ENCODE measurements at places on chromosomes 5 and 9. TPM values are rescaled to one million over a fixed set of nuclear protein-coding genes. Genes with fewer than 3 reads are reported as not detected.

Gene SHOC1
- not detected for total RNA-seq

Gene FABP6
- 0.31 TPM for total RNA-seq

Gene SLC6A7
- total RNA-seq = not detected

Gene HRH2
- total RNA-seq = not detected

Gene KCNIP1
- total RNA-seq = not detected

Gene PLAC8L1
- 0.23 TPM for total RNA-seq

Gene SIT1
- not detected for total RNA-seq

Gene NUDT12
- 10.3 TPM for total RNA-seq

Gene FSTL4
- 2.3 TPM for total RNA-seq

Gene DOK3
- 0.55 TPM for total RNA-seq

Gene C5orf24
- 23.9 TPM for total RNA-seq

Gene CA9
- 2.1 TPM for total RNA-seq

Gene ITGA1
- total RNA-seq = 7.7 TPM

Gene TAF1L
- not detected for total RNA-seq

Gene FAM200C
- 0.86 TPM for total RNA-seq

Gene ROR2
- not detected for total RNA-seq

Gene NLN
- 26.4 TPM for total RNA-seq

Gene SPATA9
- not detected for total RNA-seq

Gene CDC20B
- not detected for total RNA-seq

Gene FBP2
- not detected for total RNA-seq

Gene DELE1
- total RNA-seq = 41.5 TPM

Gene SHISAL2B
- total RNA-seq = not detected

Gene ARHGEF37
- total RNA-seq = 3.3 TPM

Gene C9orf50
- not detected for total RNA-seq

Gene GFPT2
- total RNA-seq = 5.1 TPM

Gene CAAP1
- total RNA-seq = 21.8 TPM

Gene ABO
- not detected for total RNA-seq

Gene C9orf153
- not detected for total RNA-seq

Gene GKAP1
- total RNA-seq = 0.80 TPM

Gene C5orf22
- total RNA-seq = 22.6 TPM

Gene MARCHF11
- total RNA-seq = not detected

Gene SEMA6A
- total RNA-seq = 0.11 TPM

Gene PCDHGA4
- 0.15 TPM for total RNA-seq

Gene FOXD1
- 6.6 TPM for total RNA-seq

Gene POU5F2
- 0.08 TPM for total RNA-seq

Gene IGFBPL1
- not detected for total RNA-seq

Gene SLC25A2
- not detected for total RNA-seq

Gene MBLAC2
- total RNA-seq = 5.5 TPM

Gene PCDHA8
- not detected for total RNA-seq

Gene CD14
- 0.76 TPM for total RNA-seq

Gene NMUR2
- not detected for total RNA-seq

Gene FAT2
- 78.3 TPM for total RNA-seq

Gene CCDC112
- total RNA-seq = 7.1 TPM

Gene OBP2B
- not detected for total RNA-seq

Gene MAN1B1
- 63.0 TPM for total RNA-seq
